Urinary bladder (tissue), 4 donors: ENCODE measurements at places on chromosomes 3 and 15. TPM values are rescaled to one million over a fixed set of nuclear protein-coding genes. Genes with fewer than 3 reads are reported as not detected.

- DNase-seq, result no peak
These were observed 19.9 kb downstream of the ALDH1L1 start for GRCh38 chr3:126160243-126161210.

RLBP1 gene
- not detected for polyA plus RNA-seq

GRCh38 chr3:35908366-35909232, 269.3 kb downstream of the ARPP21 start:
- DNase-seq, result no peak

GRCh38 chr3:109140318-109140717, 3.8 kb downstream of the C3orf85 start:
- DNase-seq, result no peak

DNA sequence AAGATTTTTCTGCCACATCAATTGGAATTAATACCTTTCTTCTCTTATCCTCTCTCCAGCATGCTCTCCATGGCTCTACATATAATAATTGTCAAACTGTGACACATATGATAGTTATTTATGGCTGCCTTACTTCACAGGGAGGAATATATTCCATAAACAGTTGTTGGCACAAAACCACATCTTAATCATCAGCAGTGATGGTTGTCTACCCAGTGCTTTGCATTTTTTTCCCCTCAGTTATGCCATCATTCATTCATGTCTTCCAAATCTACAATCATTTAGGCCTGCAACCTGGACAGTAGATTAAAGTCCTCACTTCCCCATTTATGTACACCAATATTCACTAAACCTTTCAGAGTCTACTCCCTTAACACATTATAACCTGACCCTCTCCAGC, 107.7 kb downstream of the THRB start:
- DNase-seq, result no peak

DNA sequence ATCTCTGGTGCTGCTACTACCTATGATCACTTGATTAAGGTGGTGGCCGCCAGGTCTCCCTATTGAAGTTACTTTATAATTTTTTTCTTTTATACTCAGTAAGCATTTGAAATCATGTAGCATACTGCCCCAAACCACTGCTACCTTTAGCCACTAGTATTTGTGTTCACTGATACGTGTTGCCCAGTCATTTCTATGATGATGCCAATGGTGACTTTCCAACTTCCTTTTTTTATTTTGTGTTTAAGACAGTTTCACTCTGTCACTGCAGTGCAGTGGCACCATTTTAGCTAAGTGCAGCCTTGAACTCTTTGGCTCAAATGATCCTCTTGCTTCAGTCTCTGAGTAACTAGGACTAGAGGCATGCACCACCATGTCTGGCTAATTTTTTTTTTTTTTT, 598.2 kb downstream of the NAALADL2 start:
- no peak for DNase-seq

DPPA2 gene
- not detected for polyA plus RNA-seq

SLC7A14 gene
- 0.22 TPM for polyA plus RNA-seq

CIDEC gene
- polyA plus RNA-seq, result 49.2 TPM

- no peak for DNase-seq
These were observed 697 bp upstream of the RAB5A start for GRCh38 chr3:19945969-19946831.

ALDH1A3 gene
- 13.7 TPM for polyA plus RNA-seq

DNA sequence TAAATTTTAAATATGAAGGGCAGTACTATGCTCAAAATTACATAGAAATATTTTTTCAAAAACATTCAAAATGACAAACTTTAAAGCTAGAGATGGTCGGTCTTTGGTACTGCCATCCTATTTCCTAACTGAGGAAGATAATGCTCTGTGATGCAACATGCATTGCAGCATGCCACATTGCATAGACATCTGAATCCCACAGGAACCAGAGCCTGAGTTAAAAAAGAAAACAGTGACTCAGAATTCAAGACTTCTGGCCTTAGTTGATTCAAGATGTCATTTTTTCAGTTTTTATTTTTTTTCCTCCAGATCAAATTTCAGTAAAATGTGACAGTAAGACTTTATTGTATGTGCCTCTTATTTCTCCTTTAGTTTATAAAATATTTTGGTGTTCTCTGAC, 33.1 kb downstream of the TP63 start:
- DNase-seq, result no peak

FGF7 gene
- 56.4 TPM for polyA plus RNA-seq

SCN11A gene
- 0.32 TPM for polyA plus RNA-seq

DNA sequence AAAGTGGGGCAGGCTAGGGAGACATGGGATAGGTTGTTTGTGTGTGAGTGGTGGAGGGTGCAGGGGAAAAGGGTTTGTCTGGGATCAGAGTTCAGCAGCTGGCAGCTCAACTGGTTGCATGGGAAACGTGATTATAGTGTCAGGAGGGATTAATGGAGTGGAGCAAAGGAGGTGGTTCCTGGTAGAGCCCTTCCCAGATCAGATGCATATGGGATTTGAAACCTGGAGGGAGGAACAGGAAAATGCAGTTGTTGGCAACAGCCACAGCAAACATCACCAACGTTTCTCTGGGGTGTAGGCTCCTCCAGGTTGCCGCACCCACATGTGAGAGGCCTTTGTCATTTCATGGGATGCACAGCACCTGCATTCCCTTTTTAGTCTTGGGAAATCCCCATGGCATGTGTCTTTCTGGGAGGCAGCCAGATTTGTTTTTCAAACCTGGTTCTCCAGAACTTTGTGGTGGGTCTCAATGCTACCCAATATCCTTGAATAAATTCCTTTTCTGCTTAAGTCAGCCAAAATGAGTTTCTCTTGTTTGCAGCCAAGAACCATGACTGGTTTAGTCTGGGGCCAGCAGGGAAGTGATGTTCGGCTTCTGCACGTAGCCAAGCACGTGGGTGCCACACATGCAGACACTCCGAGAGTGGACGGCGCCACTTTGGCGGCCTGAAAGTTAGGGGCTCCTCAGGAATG, 61.3 kb downstream of the BDH1 start:
- no peak for DNase-seq
